Bladder microvascular endothelial cell (primary cell): ENCODE measurements at places on chromosomes 3 and 15. TPM values are rescaled to one million over a fixed set of nuclear protein-coding genes. Genes with fewer than 3 reads are reported as not detected.

The CA12 gene
- total RNA-seq: 0.25 and 0.32 TPM in 2 replicates

The RLBP1 gene
- total RNA-seq: not detected in 2 replicates

The TNNC1 gene
- 0.25 TPM in 1 of 2 replicates, not detected in the other for total RNA-seq

The P2RY13 gene
- total RNA-seq: not detected in 2 replicates

The FEZF2 gene
- total RNA-seq: not detected in 2 replicates
